CD4-positive, alpha-beta T cell (primary cell): ENCODE measurements at places on chromosomes 1 and 21. TPM values are rescaled to one million over a fixed set of nuclear protein-coding genes. Genes with fewer than 3 reads are reported as not detected.

Gene PCAT6
- 0.91 TPM for total RNA-seq

Gene LRRC8D
- total RNA-seq: 18.2 TPM

Gene PLA2G4A
- not detected for total RNA-seq

Gene SFN
- 1.2 TPM for total RNA-seq
